ENCODE measurements at places on chromosomes 2 and 18.

- DNase-seq: no peak
Measured at GRCh38 chr18:23266717-23267446, 131.6 kb downstream of the CABLES1 start.

DNA sequence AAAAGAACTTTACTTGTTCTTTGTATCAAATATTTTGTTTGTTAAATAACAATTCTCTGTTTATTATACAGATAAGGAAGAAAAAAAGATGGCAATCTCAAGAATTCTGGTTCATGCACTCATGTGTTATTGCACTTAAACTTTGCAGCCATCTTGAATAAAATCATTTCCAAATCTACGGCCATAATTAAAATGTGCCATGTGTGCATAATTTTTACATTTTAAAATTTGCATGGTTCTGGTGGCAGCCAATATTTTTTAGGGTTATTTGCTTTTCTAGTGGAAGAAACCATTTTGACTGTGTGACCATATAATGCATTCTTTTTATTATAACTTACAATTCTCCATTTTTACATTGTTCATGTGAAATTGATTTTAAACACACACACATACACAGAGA lies 1518.1 kb upstream of the ZEB2 start:
- DNase-seq: no peak

DNA sequence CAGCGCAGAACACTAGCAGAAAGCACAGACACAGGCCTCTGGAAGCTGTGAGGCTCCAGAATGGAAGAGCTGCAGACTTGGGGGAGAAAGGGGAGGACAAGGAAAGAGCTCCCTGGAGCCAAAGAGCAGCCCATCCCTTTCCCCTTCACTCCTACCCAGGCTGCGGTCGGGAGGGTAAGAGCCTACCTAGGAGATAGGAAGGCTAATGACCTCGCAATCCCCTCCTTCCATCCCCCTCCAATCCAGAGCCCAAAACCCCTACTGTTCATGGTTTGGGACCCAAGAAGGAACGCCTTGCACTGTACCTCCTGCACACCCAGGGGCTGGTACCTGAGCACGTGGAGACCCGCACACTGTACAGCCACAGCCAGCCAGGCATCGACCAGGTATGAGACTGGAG lies 39.8 kb downstream of the LMAN2L start:
- no peak for DNase-seq

DNA sequence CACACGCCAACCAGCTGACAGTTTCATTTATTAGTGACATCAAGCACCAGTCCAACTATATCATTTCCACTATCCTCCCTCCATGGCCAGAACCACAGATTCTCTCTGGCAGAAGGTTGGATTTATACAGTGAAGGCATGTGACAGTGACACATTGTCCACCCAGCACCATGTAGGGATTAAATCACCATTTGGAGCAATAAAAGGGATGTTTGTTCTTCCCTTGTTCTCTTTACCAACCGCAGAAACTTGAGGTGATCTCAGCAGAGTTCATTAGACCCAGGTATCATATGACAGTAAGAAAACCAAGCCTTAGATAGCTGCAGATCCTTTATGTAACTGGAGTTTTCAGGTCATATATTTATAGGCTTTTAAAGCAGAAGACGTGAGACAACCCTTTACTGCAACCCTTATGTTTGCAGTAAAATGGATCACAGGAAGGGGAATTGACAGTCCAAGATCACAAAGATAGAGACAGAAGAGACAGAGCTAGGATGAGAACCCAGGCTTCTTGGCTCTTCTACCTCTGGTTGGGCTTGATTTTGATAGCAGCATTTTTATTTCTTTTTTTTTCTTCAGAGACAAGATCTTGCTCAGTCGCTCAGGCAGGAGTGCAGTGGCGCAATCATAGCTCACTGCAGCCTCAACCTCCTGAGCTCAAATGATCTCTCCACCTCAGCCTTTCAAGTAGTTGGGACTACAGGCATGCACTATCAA lies 80.1 kb downstream of the XDH start:
- DNase-seq: peak; percentile 26

DNA sequence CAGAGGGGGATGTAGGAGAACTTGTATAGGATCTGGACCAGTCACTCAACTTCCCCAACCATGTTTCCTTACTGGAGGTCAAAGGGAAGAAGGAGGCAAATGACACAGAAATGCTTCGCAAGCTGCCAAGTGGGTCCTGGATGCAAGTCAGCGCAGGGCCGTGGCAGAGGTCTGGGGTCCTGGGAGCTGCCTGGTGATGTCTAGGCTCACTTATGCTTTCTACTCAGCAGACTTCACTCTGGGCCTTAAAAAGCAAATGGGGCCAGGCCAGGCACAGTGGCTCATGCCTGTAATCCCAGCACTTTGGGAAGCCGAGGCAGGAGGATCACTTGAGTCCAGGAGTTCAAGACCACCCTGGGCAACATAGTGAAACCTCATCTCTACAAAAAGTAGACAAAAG lies 19.9 kb downstream of the HS1BP3 start:
- DNase-seq: no peak

DNA sequence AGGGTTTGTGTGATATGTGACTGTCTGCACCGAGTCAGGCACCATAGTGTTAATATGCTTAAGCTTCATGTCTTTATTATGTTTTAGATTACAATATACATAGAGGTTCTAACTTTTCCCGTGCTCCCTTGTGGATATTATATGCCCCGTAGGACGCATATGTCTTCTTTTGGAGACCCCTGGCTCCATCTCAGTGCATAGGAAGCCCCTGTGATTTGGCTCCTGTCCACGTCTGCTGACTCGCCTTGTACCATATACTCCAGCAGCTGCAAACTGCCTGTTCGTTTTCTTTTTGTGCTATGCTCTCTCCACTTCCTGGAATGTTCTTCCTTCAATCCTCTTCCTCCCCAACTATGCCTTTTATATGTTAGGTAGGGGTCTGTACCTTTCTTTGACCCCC lies 110.9 kb downstream of the PTRHD1 start:
- DNase-seq: no peak

GRCh38 chr2:218431878-218432277 lies 13.0 kb downstream of the VIL1 start:
- DNase-seq: no peak

- no peak for DNase-seq
Measured at GRCh38 chr2:8549273-8549922, 132.5 kb upstream of the ID2 start.

GRCh38 chr2:7648221-7648795 lies 731.1 kb downstream of the RNF144A start:
- no peak for DNase-seq

DNA sequence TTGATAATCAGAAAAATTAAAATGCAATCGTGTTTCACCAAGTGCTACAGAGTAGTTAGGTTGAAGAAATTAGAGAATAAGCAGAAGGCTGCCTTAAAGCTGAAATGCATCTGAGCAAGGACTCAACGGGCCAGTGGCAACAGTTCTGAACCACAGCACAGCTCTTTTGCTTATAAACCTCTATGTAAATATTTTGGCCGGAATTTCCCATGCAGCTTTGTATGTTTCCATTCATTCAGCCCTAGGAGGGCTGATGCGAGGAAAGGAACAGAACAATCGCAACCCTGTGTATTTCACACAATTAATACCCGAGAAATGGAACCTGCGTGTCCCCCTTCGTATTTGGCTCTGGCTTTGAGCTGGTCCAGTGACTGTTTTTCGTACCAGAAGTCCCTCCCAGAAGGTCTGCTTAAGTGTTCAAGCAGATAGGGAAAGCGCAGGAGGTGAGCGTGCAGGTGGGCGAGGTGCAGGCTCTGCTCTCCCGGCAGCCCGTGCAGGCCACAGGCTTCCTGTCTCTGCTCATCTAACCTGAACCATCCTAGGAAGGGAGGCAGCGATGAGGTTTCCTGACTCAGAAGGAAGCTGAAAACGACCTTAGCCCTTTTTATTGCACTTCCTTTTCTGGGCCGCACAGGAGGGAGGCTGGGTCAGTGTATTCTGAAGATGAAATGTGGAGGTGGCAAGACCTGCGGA lies 67.3 kb downstream of the ASB1 start:
- DNase-seq: no peak

DNA sequence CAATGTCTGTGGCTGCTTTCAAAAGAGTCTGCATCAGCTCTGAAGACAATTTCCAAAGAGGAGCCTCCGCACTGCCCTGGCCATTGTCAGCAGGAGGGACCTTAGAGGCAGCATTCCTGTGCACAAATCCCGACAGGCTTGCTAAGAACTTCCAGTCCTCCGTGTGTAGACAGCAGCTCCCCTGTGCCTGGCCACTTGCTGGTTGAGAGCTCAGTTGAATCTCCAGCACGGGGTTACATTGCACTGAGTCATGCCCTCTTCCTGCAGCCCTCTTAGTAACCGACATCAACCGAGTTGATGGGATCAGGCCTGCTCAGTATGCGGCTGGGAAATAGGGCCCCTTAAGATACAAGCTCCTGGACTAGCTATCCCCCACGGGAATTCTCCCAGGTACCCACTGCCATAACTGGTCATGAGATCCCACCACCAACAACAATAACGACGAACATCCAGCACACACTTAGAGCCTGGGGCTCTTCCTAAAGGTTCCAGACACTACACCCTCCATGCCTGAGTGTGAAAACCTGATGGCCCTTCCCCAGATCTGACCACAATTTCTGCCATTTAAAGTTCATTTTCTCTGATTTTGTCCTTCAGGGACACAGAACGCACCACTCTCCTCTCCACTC lies 12.0 kb downstream of the ATP6V1B1 start:
- peak; percentile 21 for DNase-seq

- no peak for DNase-seq
Measured at GRCh38 chr2:218648787-218649100, 10.7 kb downstream of the ZNF142 start.

- no peak for DNase-seq
Measured at GRCh38 chr2:21415234-21415633, 291.5 kb downstream of the TDRD15 start.

GRCh38 chr2:67984600-67984999 lies 78.2 kb downstream of the C1D start:
- no peak for DNase-seq

GRCh38 chr2:226366920-226367319 lies 432.7 kb downstream of the IRS1 start:
- DNase-seq: no peak

GRCh38 chr2:19900931-19901441 lies 797 bp downstream of the TTC32 start:
- no peak for DNase-seq

GRCh38 chr2:233108611-233109490 lies 48.7 kb downstream of the INPP5D start:
- DNase-seq: no peak

- no peak for DNase-seq
Measured at GRCh38 chr18:56451188-56451587, 187.2 kb downstream of the TXNL1 start.

DNA sequence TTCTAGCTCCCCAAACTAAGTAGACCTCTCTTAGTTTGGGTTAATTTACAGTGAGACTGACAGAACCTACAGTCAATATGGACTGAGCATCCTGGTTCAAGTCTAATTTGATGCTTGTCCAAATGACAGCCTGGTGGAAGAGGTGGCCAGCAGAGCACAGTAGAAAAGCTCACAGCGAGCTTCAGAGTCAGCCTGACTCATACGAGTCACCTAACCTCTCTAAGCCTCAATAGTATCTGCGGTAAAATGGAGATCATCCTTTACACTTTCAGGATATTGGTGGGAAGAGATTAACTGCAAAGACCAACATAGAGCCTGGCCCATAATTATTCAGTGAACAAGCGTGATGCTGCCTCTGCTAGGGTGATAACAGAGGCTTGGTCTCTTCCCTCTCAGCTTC lies 54.5 kb downstream of the DOCK10 start:
- no peak for DNase-seq

GRCh38 chr18:78719821-78720220 lies 259.8 kb upstream of the SALL3 start:
- no peak for DNase-seq

GRCh38 chr18:3869848-3870247 lies 419.9 kb downstream of the TGIF1 start:
- DNase-seq: peak; percentile 53

DNA sequence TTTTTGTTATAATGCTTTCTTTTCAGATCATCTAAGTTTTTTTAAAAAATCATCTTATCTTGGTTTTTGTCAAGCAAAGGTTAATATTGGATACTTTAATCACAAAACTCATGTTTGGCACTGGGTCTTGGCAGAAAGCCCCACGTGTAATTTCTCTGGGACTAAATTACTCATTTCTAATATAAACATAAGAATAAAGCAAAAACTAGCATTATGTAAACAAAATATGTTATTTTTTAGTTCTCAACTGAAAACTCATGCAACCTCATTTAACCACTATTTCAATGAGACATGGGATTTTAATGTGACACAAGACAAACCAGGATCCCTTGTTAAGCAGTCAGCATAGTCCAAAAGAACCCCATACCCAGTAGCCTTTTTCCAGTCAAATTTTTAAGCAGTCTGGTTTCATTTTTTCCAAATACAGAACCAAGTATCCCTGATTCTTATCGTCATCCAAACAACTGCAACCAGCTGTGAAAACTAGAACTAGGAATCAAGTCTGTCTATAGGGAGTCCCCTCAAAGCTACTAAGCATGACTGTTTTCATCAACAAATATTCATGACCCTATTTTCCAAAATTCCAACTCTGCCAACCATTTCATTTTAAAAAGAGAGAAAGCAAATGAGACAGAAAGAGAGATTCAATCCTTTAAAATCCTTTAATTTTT lies 27.1 kb downstream of the PID1 start:
- no peak for DNase-seq

DNA sequence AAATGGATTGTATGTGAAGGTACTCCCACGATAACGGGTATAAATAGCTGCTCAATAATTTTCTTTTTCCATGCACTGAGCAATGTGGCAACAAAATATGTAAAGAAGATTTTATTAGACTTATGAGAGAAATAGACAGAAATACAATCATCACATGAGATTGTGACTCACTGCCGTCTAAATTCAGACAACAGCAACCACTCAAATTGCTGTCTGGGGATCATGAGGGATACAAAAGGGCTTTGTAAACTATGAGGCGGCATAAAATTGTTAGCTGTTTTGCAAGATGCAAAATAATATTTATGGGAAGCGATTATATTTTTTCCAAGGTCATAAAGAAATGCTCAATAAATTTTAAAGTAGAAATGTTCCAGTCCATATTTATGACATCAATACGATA lies 259.1 kb upstream of the AGAP1 start:
- peak; percentile 95 for DNase-seq

DNA sequence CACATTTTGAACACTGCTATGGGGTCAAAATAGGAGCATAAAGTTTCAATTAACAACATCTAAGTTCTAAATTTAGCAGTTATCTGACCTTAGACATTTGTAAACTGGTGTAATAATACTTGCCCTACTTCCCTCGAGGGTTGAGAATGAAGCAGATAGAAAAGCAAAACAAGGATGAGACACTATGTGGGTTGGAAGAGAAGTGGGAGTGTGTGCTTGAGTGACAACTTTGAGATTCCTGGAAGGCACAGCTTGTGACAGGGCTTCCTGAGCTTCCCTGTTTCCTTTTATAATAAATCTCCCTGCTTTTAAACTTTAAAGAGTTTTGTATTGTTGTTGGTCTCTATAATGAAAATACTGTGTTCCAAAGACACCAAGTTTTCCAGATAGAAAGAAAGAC lies 128.6 kb upstream of the CHST9 start:
- DNase-seq: no peak

GRCh38 chr2:140529706-140530105 lies 1601.1 kb downstream of the LRP1B start:
- DNase-seq: no peak

Measured in foreskin melanocyte (primary cell).